ENCODE measurements at places on chromosomes 16 and 17.

DNA sequence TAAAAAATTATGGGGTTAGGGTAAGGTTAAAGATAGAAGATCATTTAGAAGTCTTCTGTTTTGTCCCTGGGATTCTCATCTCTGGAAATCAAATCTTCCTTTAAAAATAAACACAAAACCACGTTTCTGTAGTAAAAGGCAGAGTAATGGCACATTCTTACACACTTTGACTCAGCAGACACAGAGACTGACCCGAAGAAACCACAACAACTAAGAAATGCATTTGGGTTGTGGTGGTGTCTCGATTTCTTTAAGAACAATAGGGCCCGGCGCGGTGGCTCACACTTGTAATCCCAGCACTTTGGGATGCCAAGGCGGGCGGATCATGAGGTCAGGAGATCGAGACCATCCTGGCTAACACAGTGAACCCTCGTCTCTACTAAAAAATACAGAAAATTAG is 54.9 kb upstream of the MYH10 start:
- peak; percentile 20 for DNase-seq

DNA sequence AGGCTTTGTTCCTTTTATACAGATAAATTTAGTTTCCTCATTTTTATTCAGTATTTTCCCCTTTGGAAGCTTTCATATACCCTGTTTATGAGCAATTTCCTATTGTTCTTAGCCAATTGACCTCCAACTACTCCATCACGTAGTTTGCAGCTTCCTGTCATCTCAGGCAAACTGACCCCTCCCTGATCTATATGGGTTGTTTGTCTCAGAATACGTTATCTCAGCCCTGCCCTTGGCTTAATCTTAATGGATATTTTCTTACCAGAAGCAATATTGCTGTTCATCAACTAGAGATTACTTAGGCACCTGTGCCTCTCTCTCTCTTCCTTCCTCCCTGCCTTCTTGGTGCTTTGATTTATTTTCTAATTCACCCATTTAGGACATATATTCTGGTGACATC is 81.2 kb downstream of the ZNF18 start:
- DNase-seq = no peak

GRCh38 chr17:39400547-39401411 is 647 bp downstream of the FBXL20 start:
- DNase-seq = peak; percentile 88

- DNase-seq = no peak
Observed at GRCh38 chr16:57190136-57190535, 4.0 kb downstream of the RSPRY1 start.

GRCh38 chr17:15180121-15180561 is 85.0 kb downstream of the PMP22 start:
- DNase-seq = no peak

- no peak for DNase-seq
Observed at GRCh38 chr16:75271441-75272096, 20.1 kb upstream of the BCAR1 start.

DNA sequence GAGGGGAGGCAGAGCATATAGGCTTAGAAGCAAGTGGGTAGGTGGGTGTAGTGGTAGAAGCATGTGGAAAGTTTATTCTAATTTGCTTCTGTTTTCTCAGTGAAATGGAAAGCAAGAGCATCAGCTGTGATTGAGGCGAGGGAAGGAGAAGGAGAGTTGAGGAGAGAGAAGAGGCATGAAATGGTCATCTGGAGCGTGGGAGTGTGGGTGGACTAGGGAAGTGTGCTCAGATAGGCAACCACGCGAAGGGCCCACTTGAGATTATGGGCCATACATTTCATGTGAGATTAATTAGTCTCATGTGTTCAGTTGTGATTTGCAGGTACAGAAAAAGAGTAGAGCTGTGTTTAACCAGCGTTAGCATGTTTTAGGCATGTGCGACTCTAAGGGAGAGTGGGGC is 20.8 kb upstream of the CDC6 start:
- DNase-seq = peak; percentile 14

- DNase-seq = no peak
Observed at GRCh38 chr16:66751992-66752322, 548 bp upstream of the DYNC1LI2 start.

GRCh38 chr16:70512456-70512855 is 10.9 kb downstream of the COG4 start:
- no peak for DNase-seq

GRCh38 chr17:63571632-63572310 is 21.5 kb downstream of the DCAF7 start:
- no peak for DNase-seq

GRCh38 chr17:38609280-38610031 is 3.7 kb upstream of the SRCIN1 start:
- no peak for DNase-seq

DNA sequence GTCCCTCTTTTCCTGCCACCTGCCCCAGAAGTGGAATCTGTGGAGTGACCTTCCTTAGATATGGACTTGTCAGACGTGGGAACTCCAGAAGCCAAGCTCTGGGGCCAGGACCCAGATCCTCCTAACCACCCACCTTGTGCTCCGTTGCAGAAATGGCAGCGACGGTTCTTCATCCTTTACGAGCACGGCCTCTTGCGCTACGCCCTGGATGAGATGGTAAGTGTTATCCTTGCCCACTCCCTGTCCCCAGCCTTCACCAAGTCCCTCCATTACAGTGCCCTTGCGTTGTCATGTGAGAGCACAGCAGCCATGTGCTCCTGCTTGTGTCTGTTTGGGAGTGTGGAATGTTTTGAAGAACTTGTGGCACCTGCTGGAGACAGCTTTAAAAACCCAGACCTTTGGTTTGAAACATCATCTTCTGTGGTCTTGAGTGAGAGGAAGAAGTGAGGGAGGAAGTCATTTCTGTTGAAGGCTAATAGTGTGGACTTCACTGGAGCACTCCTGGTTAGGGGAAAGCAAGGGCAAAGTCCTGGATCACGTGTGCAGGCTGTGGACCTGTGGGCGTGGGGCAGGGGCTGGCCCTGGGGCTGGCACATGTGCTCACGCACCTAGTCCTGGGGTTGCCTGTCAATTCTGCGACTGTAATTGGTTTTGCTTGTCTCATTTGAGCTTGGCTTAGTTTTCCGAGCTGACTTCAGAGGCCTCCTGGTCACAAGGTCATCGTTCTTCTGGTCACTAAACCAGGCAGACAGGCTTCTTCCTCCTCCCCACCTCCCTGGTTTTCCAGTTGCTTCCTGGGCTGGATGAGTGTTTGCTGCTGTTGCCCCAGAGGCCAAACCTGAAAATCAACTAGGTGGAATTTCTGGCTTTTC is 35.8 kb downstream of the MPRIP start:
- peak; percentile 83 for DNase-seq

- DNase-seq = no peak
Observed at GRCh38 chr17:17111401-17112393, 69.4 kb downstream of the MPRIP start.

- DNase-seq = no peak
Observed at GRCh38 chr17:39194089-39194984, 3.1 kb downstream of the CACNB1 start.

- peak; percentile 78 for DNase-seq
Observed at GRCh38 chr17:2694381-2695242, 17.0 kb downstream of the CLUH start.

GRCh38 chr17:1961189-1961588 is 63.9 kb downstream of the RTN4RL1 start:
- no peak for DNase-seq

DNA sequence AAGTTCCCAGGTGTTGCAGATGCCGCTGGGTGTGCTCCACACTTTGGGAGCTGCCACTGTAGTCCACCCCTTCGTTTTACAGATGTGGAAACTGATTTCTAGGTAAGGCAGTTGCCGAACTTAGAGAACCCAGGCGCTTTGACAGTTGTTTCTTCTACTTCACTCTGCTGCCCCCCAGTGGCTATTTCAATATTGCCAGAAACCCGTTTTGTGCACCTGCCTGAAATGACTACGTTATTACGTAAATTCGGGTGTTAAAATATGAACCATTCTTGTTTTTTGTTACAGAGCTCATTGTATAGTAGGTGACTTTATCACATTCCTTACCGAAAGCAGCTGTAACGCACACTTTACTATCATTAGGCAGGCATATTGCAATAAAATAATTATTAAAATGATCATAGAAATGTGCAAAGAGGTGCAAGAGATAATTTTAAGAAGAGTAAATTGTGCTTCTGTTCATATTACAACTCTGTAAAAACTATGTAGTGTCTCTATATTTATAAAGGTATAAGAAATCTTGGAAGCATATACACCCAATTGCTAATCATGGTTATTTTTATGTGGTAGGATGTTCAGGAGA is 44.9 kb downstream of the OTOA start:
- DNase-seq = peak; percentile 95

DNA sequence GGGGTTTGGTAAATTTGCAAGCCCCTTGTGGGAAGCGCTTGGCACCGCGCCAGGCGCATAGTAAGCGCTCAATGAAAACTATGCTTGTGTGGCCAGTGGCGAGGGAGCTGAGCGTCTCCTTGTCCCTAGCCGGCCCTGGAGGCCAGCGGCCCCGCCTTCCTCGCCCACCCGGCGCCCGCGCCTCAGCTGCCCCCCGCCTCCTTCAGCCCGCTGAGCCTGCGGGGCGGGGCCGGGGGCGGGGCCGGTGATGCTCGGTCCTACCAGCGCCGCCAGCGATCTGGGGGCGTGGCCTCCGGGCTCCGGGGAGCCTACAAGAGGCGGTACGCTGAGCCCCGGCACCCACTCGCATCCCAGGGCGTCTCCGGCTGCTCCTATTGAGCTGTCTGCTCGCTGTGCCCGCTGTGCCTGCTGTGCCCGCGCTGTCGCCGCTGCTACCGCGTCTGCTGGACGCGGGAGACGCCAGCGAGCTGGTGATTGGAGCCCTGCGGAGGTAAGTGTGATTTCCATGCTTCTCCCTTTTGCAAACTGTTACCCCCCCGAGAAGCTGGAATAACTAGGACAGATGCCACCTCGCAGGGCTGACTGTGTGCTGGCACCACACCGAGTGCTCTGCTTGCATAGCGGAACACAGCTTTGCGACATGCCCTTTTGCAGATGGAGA is at the start of gene CRISPLD2:
Gene CRISPLD2, plus strand, starts transcription at position 342 of the 661 bp plus-strand sequence. CDS start 18,511 bp downstream, outside the sequence.
- peak; percentile 98 for DNase-seq

GRCh38 chr17:44981221-44981968 is 13.3 kb upstream of the C1QL1 start:
- DNase-seq = no peak

DNA sequence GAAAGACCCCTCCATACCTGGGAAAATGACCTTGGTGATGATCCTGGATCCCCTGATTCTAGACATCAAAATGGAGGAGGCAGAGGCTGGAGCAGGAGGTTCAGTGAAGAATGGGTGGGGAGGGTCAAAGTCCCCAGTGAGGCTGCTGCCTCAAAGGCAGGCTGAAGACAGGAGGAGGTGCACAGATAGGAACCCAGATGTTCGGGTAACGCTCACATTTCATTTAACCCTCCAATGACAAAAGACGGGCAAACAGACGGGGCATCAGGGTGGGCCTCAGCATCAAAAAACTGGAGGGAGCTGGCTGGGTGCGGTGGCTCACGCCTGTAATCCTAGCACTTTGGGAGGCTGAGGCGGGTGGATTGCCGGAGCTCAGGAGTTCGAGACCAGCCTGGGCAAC is at the start of gene ANKRD40CL:
Gene ANKRD40CL, minus strand, starts transcription at position 73 of the 400 bp plus-strand sequence. CDS start 605 bp downstream, outside the sequence.
- DNase-seq = peak; percentile 78

DNA sequence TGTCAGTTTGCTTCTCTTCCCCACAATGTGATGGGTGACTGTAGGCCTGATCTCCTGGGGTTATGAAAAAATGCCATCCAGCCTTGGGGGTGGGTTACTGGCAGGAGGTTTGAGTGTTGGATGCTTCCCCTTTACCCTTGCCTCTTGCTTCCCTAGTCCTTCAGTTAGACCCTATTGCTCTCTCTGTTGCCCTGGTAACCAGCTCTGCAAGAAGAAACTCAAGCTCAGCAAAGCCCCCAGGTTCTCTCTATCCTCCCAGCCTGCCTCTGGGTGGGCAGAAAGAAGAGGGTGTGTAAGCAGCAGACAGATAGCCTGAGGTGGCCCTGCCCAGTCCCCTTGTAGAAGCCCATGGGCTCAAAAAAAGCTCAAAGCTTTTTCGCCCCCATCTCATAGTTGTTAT is 2.8 kb upstream of the RAPGEFL1 start:
- DNase-seq = no peak

- DNase-seq = peak; percentile 68
Observed at GRCh38 chr17:19004421-19005136, at the start of gene FAM83G. FAM83G (minus strand) TSS chr17:19004764; CDS start chr17:19004041, 723 bp downstream.

- no peak for DNase-seq
Observed at GRCh38 chr17:30415491-30415890, 36.8 kb downstream of the CPD start.

DNA sequence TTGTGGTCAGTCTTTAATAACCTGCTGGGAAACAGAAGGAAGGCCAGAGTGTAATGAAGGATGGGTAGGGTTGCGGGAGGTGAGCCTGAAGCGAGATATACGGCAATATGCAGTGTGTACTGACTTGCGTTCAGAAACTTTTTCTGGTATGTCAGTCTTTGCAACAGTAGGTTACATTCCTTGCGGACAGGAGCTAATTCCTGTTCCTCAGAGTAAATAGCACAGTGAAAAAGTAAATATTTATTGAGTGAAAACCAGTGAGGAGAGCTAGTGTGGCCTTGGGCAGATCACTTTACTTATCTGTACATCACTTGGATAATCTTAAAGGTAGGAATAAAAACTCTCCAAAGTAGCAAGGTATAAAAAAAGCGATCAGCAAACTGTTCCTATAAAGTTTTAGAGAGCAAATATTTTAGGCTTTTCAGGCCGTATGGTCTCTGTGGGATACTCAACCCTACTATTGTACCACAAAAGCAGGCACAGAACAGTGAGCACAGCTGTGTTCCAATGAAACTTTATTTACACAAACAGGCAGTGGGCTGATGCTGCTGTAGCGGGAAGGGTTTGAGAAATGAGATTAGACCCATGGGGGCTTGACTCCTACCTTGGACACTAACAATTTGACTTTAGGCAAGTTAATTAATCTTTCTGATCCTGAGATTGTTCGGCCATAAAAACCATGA is 348.0 kb downstream of the UTP18 start:
- DNase-seq = no peak

DNA sequence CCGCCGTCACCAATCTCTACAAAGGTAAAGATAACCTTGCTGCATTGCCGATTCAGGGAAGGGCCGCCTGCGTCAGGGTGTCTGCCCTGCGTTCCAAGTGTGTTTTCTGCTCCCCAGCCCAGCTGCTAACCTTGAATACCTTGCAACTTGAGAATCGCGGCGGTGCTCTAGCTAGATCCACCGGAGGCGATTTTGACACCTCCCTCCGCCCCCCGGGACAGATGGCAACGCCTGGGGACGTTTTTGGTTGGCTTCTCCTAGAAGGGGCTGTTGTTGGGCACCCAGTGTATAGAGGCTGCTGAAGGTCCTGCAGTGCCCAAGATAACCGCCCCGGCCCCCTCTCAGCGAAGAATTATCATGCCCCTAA is 1.5 kb downstream of the HAPSTR1 start:
- peak; percentile 88 for DNase-seq

DNA sequence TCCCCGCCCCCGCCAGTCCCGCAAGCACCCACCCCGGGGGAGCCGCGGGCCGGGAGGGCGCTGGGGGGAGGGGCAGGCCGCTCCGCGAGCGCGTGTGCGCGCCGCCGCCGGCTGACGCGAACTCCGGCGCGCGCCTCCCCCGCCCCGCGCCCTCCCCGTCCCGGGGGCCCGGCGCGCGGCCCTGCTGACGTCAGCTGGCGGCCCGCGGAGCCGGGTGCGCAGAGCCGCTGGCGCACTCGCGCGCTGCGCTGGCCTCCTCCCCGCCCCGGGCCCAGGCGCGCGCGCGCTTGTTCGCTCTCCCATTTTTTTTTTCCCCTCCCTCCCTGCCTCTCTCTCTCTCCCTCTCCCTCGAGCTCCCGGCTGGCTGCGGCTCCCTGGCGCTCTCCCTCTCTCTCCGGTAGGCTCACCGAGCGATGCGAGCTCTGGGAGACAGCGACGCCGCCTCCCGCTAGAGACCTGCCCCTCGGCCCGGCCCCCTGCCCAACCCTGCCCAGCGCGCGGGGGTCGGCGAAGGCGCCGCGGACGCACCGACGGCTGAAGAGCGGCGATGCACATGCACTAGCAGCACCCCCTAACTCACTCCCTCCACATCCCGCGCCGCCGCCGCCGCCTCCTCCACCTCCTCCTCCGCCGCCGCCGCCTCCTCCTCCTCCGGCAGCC is at the start of gene GNAO1:
Gene GNAO1, plus strand, starts transcription at position 334 of the 660 bp plus-strand sequence. CDS start 747 bp downstream, outside the sequence.
- DNase-seq = no peak

All from lower leg skin (tissue), 4 donors.